ENCODE measurements at places on chromosomes 7 and 10.

DNA sequence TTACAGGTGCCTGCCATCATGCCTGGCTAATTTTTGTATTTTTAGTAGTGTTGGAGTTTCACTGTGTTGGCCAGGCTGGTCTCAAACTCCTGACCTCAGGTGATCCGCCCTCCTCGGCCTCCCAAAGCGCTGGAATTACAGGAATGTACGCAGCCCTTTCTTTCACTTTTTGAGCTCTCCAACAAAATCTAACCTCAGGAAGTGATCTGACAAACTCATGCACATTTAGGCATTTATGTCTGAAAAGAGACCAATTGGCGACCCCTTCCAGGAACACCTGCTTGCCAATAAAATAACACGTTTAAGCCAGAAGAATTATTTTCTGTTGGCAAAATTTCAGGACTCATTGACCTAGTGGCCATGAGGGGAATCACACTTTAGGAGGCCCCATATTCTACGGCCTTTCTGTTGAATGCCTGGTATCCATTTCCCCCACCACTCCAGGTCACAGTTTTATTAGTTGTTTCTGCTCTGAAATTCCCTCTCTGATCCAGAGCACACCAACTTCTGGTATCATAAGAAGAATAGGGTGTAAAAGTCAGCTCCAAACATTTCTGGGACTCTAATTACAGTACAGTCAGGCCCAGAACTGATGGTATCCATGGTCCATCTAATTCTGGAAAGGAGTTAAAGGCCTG, 65.8 kb upstream of the FRMD4A start:
- ATAC-seq, result no peak

DNA sequence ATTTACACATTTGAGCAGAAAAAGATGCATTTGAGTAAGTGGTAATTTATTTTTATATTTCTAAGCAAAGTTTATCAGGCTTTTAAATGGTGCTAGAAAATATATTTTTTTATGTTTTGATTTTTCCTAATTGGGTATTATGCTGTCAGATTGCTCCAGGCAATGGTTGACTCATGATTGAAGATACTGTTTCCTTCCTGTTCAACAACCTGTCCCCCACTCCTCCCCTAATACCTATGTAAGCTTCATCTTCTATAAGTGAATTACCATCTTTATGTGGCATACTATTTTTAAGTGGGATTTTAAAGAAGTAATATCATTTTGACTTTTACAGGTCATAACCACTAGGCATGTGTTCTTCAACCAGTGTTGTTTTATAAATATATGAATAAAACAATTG, 21.4 kb downstream of the TSPAN13 start:
- ATAC-seq, result no peak

DNA sequence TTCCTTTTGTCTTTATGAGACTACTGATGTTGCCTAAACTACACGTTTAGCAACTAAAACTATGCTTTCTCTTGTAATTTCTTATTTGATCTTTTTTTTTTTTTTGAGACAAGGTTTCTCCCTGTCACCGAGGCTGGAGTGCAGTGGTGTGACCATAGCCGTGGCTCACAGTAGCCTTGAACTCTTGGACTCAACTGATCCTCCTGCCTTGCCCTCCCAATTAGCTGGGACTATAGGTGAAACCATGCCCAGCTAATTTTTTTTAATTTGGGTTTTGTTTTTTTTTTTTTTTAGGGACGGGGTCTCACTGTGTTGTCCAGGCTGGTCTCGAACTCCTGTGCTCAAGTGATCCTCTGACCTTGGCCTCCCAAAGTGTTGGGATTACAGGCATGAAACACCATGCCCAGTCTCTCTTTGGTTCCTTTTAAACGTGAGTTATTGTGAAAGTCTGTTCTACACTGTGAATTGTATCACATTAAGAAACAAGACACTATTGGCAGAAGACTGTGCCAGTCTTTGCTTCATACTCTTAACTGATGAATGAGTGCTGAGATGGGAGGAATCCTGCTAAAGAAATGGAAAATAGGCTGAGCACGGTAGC, 6.4 kb downstream of the TMEM248 start:
- no peak for ATAC-seq

DNA sequence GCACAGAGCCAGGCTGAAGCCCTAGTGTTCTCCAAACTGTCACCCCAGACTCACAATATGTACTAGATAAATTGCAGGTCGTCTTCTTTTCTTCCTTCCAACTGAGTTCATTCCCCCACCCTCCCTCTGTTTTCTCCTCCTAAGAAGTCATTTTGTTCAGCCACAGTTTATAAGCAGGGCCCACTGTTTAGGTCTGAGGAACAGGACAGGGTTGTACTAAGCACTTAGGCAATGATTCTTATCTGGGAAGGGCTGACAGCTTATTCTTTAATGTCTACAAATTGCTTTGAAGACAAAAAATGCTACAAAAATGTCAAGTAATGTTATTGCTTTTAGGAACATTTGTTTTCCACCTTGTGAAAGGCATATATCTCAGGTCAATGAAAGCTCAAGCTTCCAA, 59.1 kb downstream of the CDC123 start:
- no peak for ATAC-seq

- ATAC-seq, result no peak
These were observed 140.7 kb downstream of the DYNC2I1 start for GRCh38 chr7:158997110-158997453.

- ATAC-seq, result no peak
These were observed 133.3 kb upstream of the LAMB4 start for GRCh38 chr7:108263425-108263824.

GRCh38 chr7:12133865-12134264, 77.2 kb upstream of the TMEM106B start:
- no peak for ATAC-seq

GRCh38 chr10:123926401-123927264, 35.0 kb upstream of the CPXM2 start:
- no peak for ATAC-seq

- ATAC-seq, result no peak
These were observed 21.6 kb upstream of the FAM20C start for GRCh38 chr7:170551-171363.

DNA sequence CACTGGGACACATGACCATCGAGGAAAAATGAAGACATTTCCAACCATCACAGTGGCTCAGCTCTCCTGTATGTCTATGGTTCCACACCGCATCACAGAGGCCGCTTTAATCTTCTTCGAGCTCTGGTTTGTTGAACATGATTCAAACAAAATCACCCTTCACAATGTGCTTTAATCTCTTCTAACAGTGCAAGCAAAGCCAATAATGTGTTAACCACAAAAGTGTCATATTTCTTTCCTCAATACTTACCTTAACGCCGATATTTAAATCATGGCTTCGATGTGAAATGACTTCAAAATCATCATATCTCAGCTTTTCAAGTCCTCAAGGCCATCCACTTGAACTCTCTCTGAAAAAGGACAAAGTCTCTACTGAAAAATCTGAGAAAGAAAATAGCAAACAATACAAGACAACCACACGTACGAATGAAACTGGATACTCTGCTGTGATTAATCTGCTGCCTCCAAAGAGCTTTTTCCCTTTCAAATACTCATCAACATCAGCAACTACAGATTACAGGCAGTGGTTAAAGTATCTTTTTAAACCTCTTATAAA, 23.0 kb upstream of the SVIL start:
- ATAC-seq, result no peak

DNA sequence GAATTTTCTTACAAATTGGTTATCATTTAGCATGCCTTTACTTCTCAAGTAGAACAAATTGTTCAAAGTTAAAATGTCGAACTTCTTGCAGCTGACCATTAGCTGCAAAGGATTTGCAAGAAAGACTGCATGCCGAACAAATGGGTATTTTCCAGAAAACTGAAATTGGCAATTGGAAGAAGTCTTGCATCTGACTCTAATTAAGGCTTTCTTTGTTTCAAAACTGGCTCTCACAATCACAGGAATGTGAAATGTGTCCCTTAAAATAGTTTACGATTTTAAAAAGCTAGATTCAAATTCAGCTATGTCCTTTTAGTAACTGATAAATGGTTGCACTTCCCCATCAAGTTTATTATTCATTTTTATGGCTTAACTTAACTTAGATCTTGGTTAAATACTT, 207.9 kb downstream of the ARL4A start:
- no peak for ATAC-seq

- ATAC-seq, result no peak
These were observed 446.4 kb upstream of the KCND2 start for GRCh38 chr7:119826547-119826946.

- ATAC-seq, result no peak
These were observed 753 bp downstream of the CAMK2B start for GRCh38 chr7:44324481-44325200.

DNA sequence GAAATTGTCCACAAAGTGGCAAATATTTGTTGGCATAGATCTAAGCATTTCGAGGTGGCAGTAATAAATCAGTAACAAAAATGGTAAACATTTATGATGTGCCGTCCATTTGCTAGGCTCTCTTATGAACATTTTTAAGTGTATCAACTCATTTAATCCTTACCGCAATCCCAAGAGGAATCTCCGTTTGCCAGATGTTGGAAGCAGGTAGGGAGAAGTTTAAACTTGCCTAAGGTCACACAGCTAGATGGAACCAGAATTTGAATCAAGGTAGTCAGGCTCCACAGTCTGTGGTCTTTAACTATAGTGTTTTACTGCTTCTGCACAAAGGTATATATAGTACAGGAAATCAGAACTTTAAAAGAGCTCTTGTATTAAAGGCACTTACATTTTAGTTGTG, 2.6 kb downstream of the MKLN1 start:
- no peak for ATAC-seq

DNA sequence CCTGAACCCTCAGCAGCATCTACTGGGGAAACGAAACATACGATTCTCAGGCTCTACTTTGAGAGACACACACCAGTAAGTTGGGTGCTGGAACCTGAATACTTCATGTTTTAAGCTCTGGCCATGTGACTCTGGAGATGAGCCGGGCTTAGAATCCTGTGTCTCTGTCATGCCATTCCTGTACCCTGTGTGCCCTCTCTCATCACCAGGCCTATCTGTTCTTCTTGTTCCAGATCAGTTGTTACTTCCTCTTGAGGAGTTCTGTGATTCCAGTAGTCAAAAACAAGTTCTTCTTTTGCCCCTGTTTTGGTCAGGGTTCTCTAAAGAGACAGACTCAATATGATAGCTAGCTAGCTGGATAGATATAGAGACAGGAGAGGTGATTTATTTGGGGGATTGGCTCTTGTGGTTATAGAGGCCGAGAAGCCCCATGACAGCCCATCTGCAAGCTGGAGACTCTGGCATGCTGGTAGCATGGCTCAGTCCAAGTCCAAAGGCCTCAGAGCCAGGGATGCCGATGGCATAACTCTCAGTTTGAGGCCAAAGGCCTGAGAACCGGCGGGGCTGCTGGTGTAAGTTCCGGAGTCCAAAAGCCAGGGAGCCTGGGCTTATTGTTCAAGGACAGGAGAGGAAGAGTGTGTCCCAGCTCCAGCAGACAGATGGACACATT, 54.3 kb downstream of the CHN2 start:
- no peak for ATAC-seq

DNA sequence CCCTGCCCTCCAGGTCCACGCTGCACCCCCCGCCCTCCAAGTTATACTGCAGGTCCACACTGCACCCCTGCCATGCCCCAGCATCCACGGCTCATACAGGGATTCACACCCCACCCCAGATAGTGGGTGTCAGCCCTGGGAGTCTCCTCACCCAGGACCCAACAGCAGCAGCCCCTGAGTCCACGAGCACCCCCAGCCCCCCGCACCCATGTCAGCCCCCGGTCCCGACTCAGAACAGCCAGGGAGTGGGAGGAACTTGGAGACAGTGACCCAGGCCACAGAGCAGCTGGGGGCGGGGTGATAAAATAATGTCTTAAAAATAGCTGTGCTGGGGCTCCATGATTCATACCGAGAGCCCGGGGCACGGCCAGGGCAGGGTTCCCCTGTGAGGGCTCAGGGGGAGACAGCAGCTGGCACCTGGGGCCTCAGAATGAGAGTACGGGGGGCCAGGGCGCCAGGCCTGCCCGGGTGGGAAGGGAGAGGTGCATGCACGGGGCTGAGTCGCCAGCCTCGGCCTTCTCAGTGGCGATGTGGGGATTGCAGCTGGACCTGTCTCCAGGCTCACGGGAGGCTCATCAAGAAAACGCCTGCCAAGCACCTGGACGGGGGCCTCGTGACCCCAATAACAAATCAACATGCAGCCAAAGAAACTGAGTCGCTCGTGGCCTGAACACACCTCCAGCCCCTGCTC, 29.8 kb downstream of the ADAP1 start:
- no peak for ATAC-seq

GRCh38 chr10:117554241-117554814, 11.8 kb downstream of the EMX2 start:
- no peak for ATAC-seq

- no peak for ATAC-seq
These were observed 243.0 kb downstream of the ADRA2A start for GRCh38 chr10:111319866-111320265.

DNA sequence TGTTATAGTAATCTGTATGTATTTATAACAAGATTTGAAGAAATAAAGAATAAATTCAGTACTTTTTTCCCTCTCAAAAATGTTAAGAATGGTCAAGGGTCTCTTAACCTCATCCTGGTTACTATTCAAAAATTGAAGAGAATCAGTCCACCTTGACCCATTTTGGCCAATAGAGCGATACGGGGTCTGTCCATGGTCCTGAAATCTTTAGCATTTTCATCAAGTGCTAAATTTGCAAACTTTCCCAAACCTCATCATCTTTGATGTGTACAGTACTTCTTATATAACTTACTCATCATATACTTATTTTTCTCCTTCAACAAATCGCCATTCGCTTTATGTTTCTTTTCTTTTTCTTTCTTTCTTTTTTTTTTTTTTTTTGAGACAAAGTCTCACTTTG, 23.6 kb downstream of the TMEM178B start:
- no peak for ATAC-seq

DNA sequence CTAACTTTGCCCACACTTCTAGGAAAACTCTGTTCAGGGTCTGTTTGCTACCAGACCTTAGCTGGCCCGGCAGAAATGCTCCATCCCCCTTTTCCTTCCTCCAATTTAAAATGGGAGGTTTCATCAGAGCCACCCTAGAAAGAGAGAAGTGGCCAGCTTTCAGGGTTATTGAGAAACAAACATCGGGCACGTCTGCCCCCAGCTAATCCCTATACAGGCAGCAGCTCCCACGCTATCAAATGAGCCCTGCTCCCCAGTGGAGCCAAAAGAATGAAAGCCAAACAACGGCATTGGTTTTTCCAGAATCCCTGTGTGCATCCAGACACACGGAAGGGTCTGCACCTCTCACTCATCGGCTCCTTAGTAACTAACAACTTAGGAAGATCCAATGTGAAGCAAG, 132.5 kb downstream of the GRID1 start:
- no peak for ATAC-seq

GRCh38 chr7:73856941-73857340, 4.0 kb upstream of the TMEM270 start:
- ATAC-seq, result no peak

- ATAC-seq, result no peak
These were observed 216.9 kb downstream of the POLR1F start for GRCh38 chr7:19491821-19492452.

- no peak for ATAC-seq
These were observed 8.9 kb upstream of the MRPS24 start for GRCh38 chr7:43877968-43878864.
